Renal pelvis (tissue), 12 donors: ENCODE measurements at places on chromosomes 16 and 17.

DNA sequence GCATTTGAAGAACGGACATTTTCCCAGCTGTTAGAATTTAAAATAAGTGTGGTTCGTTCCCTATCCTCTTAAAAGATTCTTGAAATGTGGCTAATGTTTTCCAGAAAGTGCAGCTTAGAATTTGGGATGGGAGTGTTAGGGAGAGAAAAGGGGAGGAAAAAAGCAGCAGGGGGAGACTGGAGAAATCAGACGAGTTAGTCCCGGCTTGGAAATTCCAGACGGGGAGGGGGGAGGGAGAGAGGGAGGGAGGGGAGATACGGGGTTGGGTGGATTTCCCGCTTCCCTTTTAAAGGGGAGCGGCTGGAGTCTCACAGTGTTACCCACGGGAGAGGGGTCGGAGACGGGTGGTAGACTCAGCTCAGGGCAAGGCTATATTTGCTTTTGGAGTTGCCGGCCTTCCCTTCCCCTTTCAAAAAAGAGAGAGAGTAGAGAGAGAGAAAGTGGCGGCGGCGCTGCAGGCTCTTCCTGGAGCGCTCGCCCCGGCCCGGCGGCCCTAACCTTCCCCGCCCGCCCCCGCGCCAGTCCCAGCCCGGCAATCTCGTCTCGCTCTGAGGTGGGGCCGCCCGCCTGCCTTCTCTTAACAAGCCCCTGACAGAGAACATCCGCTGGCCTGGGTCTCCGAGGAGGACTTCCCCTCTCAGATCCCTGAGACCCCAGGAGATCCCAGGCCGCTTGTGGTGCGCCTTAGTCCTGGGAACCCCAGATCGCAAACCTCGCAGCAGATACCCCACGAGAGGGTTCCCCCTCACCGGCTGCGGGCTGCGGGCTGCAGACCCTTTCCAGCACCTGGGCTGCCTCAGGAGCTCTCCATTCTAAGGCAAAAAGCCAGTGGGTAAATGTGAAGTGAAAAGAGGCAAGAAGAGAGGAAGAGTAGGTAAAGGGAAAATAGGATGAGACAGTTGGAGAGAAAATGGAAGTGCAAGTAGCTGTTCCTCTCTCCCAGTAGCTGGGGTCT, 6.6 kb downstream of the IGF2BP1 start:
- no peak for DNase-seq

- no peak for DNase-seq
These were observed 29.4 kb downstream of the IRF8 start for GRCh38 chr16:85928401-85928820.

GRCh38 chr17:67200727-67201301, 44.2 kb downstream of the HELZ start:
- no peak for DNase-seq

GRCh38 chr16:1832838-1833454, 5.9 kb downstream of the FAHD1 start:
- no peak for DNase-seq

DNA sequence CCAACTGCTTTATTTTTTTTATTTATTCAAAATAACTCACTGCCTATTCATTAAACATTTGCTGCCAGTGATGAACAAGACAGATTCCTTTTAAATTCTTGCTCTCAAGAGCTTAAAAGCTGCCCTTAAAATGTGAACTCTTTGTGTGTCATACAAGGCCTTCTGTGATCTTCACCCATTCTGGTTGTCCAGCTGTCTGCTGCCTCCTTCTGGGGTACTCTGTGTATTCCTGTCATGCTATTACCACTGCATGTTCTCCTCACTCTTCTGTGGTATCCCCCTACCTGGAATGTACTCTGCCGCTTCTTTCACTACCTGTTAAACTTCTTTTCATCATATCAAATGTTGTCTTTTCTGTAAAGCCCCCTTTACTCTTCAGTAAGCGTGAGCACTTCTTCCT, 165.8 kb downstream of the CHD9 start:
- no peak for DNase-seq

GRCh38 chr16:69131167-69131838, 1.1 kb downstream of the CHTF8 start:
- DNase-seq = peak; percentile 50

- DNase-seq = no peak
These were observed 97.7 kb downstream of the ZNF18 start for GRCh38 chr17:11899537-11899942.

- no peak for DNase-seq
These were observed 28.0 kb upstream of the EVI2A start for GRCh38 chr17:31349454-31349853.

DNA sequence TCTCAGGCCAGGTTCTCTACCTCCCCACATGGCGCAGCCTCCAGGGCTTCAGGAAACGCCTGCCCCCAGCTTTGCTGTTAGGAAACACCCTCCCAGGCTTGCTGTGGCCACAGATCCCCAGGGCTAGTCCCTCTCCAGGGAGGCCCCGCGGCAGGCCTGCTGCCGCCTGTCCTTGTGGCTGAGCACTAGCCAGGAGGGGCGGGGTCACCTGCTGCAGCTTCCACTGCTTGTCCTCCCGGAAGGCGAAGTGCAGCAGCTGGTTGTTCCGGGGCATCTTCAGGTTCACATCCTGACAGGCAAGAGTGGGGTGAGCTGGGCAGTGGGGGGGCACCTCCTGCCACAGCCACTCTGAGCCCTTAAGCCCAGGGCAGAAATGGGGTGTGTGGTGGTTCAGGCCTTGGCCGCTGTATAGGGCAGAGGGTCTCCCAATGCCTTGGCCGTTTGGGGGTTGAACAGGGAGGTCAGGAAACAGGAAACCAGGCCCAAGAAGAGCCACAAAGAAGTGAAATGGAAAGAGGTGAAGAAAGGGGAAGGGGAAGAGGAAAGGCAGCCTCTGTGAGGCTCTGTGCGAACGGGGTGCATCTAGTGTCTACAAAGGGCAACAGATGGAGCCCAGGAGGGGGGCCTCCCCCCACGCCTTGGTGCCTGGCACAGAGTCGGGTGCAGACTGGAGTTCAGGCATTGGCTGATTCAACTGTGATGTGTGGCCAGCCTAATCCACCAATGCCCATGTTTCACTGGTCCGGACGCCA, 2.0 kb downstream of the ROGDI start:
- no peak for DNase-seq

- peak; percentile 69 for DNase-seq
These were observed 755 bp downstream of the PIEZO1 start for GRCh38 chr16:88784074-88784855.

GRCh38 chr16:57591086-57591869, 37.2 kb upstream of the ADGRG1 start:
- DNase-seq = peak; percentile 64

GRCh38 chr17:75650874-75651273, 16.1 kb downstream of the RECQL5 start:
- DNase-seq = no peak

DNA sequence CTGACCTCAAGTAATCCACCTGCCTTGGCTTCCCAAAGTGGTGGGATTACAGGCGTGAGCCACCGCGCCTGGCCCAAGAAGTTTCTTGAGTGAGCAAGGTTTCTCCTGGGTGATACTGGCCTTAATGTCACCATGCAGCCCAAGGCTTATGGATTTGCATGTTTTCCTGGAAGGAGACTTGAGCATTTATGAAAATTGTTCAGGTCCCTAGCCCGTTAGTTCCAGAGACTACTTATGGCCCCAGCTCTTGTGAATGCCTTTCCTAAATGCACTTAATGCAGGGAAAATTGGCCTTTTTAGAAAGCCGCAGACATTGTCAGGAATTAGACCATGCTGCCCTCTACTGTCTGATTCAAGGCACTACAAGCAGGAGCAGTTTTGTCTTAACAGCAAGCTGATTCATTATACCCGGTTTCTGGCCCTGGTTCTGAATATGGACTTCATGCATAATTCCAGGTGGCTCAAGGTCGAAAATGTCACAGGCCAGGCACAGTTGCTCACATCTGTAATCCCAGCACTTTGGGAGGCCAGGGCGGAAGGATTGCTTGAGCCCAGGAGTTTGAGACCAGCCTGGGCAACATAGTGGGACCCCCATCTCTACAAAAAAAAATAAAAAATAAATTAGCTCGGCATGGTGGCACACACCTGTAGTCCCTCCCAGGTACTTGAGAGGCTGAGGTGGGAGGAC, 91.3 kb downstream of the SNX29 start:
- DNase-seq = peak; percentile 75

GRCh38 chr16:8928467-8928957, 35.2 kb downstream of the USP7 start:
- DNase-seq = no peak
